Natural killer cell (primary cell): ENCODE measurements at places on chromosomes 11 and 22. TPM values are rescaled to one million over a fixed set of nuclear protein-coding genes. Genes with fewer than 3 reads are reported as not detected.

BACE1 gene
- 0.79 TPM for total RNA-seq

- DNase-seq = peak; percentile 88
These were observed 398 bp upstream of the ATG16L2 start for GRCh38 chr11:72813740-72814285.

- peak; percentile 11 for DNase-seq
These were observed 98.9 kb upstream of the UBASH3B start for GRCh38 chr11:122556605-122557004.

DNA sequence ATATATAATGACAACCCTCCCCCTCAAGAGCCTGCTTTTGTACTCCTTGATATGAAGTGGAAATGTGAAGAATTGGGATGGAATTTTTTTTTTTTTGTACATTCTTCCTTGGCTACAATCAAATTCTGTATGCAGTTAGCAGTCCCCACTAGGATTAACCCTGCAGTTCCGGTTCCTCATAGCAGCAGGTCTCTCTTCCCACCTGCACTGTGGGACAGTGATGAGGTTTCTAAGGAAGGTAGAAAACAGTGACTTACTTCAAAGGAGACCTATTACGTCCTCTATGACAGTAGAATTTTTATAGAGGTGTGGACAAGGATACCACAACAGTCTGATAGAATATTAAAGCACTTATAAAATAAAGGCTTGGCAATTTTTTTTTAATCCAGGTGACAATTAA lies 46.3 kb upstream of the ALKBH3 start:
- DNase-seq = no peak
